ENCODE measurements at places on chromosomes 1 and 21.

- no peak for DNase-seq
These were observed 80.3 kb upstream of the RGS4 start for GRCh38 chr1:162988869-162989268.

- no peak for DNase-seq
These were observed 51.5 kb downstream of the SYT2 start for GRCh38 chr1:202658769-202659168.

GRCh38 chr1:15207031-15207828, 39.8 kb upstream of the FHAD1 start:
- no peak for DNase-seq

DNA sequence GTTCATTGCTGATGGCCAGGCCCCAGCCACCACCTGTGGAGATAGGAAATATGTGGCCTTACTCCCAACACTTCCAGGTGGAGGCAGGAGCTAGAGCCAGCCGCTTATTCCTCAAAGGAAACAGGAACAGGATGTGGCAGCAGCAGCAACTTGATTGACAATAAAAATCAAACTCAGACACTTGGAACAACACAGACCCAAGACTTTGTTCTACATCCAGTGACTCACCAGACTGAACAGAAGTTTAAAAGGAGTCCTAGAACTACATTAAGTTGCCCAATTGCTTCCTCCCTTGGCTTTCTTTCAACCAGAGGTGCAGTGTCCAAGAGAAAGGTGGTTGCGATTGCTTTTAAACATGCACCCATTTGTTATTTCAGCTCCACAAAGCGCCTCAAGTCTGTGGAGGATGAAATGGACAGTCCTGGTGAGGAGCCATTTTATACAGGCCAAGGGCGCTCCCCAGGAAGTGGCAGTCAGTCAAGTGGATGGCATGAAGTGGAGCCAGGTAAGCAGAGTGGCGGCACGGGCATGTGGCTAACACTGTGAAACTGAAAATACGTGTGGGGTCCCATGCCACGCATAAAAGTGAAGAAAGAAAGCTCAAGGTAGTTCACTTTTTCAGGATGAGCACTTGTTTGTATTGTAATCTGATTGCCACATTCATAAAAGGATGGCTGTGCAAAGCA, 276.6 kb downstream of the NFIA start:
- DNase-seq, result no peak

DNA sequence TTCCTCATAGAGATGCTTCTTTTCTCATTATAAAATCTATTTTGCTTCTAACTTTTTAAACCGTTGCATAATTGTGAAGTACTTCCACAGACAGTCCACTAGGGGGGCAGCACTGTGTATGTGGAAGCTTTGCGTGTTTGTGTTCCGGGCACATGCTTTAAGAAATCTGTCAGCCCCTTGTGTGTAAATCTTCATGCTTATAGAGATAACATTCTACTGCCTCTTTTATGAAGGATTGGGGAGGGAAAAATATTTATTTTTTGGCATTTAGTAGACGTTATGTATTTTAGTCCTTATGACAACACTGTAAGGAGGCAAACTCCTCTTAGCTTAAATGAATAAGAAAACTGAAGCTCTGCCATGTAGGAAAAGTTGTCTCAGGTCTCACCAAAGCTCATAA, 157.3 kb upstream of the PTGFR start:
- peak; percentile 58 for DNase-seq

All from fibroblast of skin of right biceps (primary cell).